Upper lobe of left lung (tissue), 6 donors: ENCODE measurements at places on chromosomes 11 and 22. TPM values are rescaled to one million over a fixed set of nuclear protein-coding genes. Genes with fewer than 3 reads are reported as not detected.

DNA sequence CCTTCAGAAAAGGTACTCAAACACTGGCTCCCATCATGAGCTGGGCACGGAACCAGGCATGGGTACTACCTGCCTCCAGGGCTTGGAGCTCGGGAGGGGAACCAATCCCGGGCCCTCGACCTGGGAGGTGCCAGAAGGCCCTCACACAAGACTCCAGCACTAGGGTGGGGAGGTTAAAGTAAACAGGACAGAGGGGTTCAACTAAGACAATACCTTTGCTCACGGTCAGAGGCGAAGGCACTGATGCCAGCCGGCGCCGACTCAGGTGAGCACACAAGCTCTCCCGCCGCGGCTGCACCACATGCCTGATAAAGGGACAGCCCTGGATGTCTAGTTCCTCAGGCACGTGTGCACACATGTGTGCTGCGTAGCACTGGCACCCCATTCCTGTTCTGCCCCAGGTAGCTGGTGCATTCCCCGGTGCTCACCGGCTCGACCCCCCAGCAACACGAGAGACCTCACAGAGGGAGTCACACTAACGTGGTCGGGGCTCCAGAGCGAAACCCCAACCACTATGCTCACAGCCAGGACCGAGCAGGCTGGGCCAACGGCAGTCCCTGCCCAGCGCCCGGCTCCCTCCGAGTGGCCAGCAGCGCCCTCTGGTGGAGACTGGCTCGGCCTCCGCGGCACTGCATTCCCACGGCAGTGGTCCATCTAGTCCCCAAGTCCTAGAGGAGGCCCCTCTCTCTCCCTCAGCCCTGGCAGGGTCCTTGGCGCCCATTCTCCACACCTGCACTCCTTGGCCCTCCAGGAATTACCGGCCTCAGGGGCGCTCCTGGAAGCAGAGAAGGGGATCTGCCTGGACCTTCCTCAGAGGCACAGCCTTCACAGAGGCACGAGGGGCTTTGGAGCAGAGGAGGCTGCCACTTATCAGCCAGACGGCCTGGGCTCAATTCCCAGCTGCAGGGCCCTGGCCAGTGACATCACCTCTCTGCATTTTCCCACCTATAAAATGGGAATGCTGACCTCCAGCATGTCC is 28.8 kb upstream of the MOB2 start:
- peaks cover 51% of the 10 kb centered on the region for H3K4me1 ChIP-seq
- peak; percentile 72 for DNase-seq
- H3K27ac ChIP-seq: no peak overlapping the region

Gene OR51A4
- not detected for total RNA-seq

DNA sequence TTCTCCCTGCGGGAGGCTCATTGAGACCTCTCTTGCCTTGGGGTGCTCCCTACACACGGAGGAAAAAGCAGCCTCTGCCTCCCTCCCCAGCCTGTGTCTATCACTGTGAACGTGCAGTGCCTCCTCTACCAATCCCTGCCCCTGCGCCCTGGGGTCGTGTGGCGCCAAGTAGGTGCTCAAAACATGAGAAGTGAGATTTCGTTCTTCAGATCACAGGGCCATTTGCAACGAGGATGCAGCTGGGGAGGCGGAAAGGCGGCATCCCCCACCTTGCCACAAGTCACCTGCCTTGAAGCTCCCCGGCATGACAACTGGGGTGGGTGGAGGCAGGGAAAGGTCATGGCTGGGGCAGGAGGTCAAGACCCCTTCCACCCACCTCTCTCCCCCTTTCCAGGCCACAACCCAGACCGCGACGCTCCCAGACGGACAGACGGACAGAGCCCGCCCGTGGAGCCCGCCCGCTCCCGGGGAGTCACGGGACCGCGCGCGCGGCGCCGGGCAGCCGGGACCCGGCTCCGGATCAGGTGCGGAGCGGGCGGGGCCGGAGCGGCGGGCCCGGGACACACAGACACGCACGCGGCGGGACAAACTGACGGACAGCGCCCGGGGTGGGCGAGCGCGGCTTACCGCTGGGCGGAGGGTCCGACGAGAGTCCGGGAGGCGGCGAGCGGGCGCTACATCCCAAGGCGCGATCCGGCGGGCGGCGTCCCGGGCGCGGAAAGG is 485 bp downstream of the KCNJ4 start:
- H3K27ac ChIP-seq: no peak overlapping the region
- peaks cover 22% of the 10 kb centered on the region for H3K4me1 ChIP-seq
- no peaks in the 10 kb centered on the region for H3K36me3 ChIP-seq
- H3K4me3 ChIP-seq: peak overlapping the region; percentile 52
- H3K27me3 ChIP-seq: peaks cover 28% of the 10 kb centered on the region
- no peak for DNase-seq

- no peaks in the 10 kb centered on the region for H3K36me3 ChIP-seq
- H3K4me1 ChIP-seq: no peaks in the 10 kb centered on the region
- DNase-seq: no peak
- no peak overlapping the region for H3K27ac ChIP-seq
- H3K4me3 ChIP-seq: no peak overlapping the region
Measured at GRCh38 chr11:17933708-17934107, 79.1 kb downstream of the SERGEF start.

DNA sequence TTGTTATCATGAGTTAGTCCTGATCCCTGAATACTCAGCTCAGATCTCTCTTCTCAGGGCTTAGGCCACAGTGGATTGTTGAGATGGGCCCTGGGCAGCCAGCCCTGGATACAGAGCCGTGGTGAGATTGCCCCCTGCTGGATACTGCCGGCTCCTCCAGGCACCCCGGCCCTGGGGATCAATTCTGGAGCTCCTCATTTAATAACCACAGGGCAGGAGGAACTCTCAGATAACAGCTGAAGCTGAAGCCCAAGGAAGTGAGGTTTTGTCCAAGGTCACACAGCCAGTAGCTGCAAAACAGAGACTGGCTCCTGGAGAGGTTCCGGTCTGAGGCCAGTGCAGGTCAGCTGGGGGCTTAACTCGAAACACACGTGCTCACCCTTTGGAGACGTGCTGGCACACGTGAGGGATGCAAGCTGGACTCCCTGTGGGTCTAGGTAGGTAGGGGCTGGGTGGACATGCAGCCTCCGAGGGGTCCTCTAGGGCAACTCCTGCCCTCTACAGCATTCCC is 16.0 kb downstream of the USH1C start:
- H3K4me3 ChIP-seq: no peak overlapping the region
- H3K27me3 ChIP-seq: no peaks in the 10 kb centered on the region
- H3K4me1 ChIP-seq: no peaks in the 10 kb centered on the region
- H3K27ac ChIP-seq: no peak overlapping the region
- DNase-seq: peak; percentile 40
- no peaks in the 10 kb centered on the region for H3K36me3 ChIP-seq

DNA sequence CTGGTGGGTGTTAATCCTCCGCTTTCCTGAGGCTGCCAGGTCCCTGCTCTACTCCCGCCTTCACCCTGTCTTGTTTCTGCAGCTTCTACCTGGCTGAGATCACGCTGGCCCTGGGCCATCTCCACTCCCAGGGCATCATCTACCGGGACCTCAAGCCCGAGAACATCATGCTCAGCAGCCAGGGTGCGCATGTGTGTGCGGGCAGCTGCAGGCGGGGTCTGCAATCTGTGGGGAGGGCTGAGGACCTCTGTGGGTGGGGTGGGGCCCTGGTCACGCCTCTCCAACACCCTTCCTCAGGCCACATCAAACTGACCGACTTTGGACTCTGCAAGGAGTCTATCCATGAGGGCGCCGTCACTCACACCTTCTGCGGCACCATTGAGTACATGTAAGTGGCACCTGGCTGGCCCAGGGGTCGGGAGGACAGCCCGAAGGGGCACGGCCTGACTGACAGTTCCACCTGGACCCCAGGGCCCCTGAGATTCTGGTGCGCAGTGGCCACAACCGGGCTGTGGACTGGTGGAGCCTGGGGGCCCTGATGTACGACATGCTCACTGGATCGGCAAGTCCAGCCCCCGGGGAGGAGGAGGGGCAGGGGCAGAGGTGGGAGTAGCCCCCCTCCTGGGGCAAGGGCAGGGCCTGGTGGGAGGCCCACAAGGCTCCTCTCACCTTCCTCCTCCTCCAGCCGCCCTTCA is 4.5 kb downstream of the RPS6KB2 start:
- H3K36me3 ChIP-seq: peaks cover 63% of the 10 kb centered on the region
- no peak overlapping the region for H3K4me3 ChIP-seq
- DNase-seq: no peak
- H3K4me1 ChIP-seq: peaks cover 29% of the 10 kb centered on the region
- H3K27me3 ChIP-seq: no peaks in the 10 kb centered on the region
- no peak overlapping the region for H3K27ac ChIP-seq

Gene OR6T1
- total RNA-seq: not detected

DNA sequence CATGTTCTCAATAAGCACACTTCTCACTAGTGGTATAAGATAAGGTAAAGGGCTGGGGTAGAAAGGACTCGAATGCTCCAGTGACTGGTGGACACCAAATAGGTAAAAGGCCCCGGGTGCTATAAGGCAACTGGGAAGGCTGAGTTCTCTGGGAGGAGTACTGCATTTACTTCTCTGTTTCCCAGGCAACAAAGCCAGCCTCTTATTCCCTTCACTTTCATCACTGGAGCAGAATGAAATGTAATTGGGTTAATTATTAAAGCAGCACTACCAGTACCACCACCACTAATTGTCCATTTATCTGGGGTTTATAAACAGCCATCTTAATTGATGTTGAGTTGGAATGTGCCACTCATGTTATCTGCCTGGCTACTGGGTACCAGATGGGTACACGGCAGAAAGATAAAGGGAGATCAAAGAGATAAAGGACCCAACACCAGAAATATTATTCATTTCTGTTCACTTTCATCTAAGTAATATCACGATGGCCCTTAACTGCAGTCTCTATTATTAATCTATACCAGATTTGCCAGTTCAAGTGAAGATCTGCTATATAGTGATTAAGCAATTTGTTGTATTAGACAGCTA is 94.4 kb upstream of the CHRM4 start:
- no peaks in the 10 kb centered on the region for H3K27me3 ChIP-seq
- H3K4me1 ChIP-seq: peaks cover 7% of the 10 kb centered on the region
- no peaks in the 10 kb centered on the region for H3K36me3 ChIP-seq
- no peak for DNase-seq
- H3K27ac ChIP-seq: no peak overlapping the region
- H3K4me3 ChIP-seq: no peak overlapping the region

- H3K4me3 ChIP-seq: no peak overlapping the region
- H3K27ac ChIP-seq: no peak overlapping the region
- H3K27me3 ChIP-seq: no peaks in the 10 kb centered on the region
- DNase-seq: peak; percentile 39
Measured at GRCh38 chr22:30340911-30341685, 14.4 kb upstream of the TBC1D10A start.

- H3K4me3 ChIP-seq: no peak overlapping the region
- H3K27ac ChIP-seq: peak overlapping the region; percentile 19
Measured at GRCh38 chr11:12705874-12706273, 31.7 kb downstream of the TEAD1 start.

GRCh38 chr11:11598243-11598642 is 23.6 kb downstream of the GALNT18 start:
- no peaks in the 10 kb centered on the region for H3K36me3 ChIP-seq
- H3K27ac ChIP-seq: no peak overlapping the region
- no peaks in the 10 kb centered on the region for H3K27me3 ChIP-seq
- no peak overlapping the region for H3K4me3 ChIP-seq

DNA sequence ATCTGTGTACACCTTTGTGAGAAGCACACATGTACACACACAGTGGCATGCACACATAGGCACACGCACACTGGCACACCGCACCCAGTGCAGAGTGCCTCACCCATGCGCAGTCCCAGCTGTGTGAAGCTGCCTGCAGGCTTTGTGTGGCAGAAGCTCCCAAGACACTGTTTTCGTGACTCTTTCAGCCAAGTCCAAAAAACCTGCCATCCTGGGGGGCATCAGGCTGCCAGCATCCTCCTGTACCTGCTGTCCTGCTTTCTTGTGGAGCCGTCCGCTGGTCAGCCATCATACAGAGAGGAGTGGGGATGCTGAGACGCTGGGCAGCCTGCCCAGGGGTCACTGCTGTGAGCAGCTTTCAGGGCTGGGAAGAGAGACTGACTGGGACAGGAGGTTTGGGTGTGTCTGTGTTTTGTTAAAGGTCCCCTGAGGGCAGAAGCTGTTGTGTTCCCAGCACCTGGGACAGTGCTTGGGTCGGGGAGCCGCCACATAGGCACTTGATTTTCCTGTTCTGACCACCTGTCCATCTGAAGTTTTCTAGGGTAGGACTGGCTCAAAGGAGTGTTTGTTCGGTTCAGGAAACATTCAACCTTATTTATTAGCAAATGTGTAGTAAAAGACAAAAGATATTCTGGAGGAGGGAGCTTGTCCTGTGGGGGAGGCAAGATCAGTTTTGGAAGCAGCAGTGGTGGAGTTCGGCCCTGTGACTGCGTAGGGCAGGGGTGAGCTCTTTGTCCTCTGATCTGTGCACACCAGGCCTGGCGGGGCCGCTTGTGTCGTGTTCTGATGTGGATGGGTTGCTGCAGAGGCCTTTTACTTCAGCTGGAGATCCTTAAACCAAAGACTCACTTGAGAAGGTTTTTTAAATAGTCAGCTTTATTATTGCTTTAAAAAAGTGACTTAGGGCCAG is 29.7 kb downstream of the AP2A2 start:
- H3K36me3 ChIP-seq: peaks cover 20% of the 10 kb centered on the region
- peak overlapping the region; percentile 32 for H3K27ac ChIP-seq
- H3K4me3 ChIP-seq: no peak overlapping the region
- H3K27me3 ChIP-seq: no peaks in the 10 kb centered on the region
- peaks cover 38% of the 10 kb centered on the region for H3K4me1 ChIP-seq

Gene SEZ6L
- total RNA-seq: not detected

DNA sequence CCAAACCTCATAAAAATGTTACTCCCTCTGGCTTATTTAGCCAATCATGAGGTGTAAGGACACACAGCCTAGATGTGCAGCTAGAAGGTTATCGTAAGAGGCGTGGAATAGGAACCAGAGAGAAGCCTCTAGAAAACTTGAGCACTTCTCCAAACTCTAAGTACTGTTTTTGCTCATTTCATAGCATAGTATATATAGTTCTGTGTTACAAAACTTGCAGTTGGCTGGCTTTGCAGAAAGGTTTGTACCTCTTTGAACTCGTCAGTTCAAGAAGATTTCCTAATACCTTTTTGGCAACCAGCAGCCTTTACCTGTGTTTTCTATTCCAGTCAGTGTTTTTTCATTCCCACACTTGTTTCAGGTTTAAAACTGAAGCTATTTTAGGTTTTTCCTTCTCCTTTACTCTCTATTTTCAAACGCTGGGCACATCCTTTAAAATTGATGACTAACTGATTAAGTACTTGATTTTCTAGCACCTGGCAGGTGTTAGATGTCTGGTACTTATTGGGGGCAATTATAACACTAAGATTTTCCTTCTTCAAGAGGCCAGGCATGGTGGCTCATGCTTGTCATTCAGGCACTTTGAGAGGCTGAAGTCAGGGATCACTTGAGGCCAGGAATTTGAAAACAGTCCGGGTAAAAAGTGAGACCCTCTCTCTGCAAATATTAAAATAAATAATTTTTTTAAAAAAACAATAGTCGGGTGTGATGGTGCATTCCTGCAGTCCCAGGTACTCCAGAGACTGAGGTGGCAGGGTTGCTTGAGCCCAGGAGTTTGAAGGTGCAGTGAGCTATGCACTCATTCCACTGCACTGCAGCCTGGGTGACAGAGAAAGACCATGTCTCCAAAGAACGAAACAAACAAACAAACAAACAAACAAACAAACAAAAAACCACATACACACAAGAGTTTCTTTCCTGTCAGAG is 125.2 kb downstream of the LRRC4C start:
- no peak for DNase-seq
- H3K27me3 ChIP-seq: no peaks in the 10 kb centered on the region
- no peaks in the 10 kb centered on the region for H3K36me3 ChIP-seq

Gene GCAT
- total RNA-seq: 9.1 TPM

Gene EP300
- 66.9 TPM for total RNA-seq

Gene DEUP1
- 1.0 TPM for total RNA-seq

Gene CD3E
- 3.9 TPM for total RNA-seq

Gene THRSP
- total RNA-seq: not detected

- no peak overlapping the region for H3K4me3 ChIP-seq
- H3K4me1 ChIP-seq: peaks cover 20% of the 10 kb centered on the region
- H3K36me3 ChIP-seq: peaks cover 35% of the 10 kb centered on the region
- no peaks in the 10 kb centered on the region for H3K27me3 ChIP-seq
- H3K27ac ChIP-seq: peak overlapping the region; percentile 36
- DNase-seq: peak; percentile 92
Measured at GRCh38 chr22:24189249-24190158, 8.2 kb downstream of the SUSD2 start.

Gene CD3G
- 5.5 TPM for total RNA-seq
